ENCODE measurements at places on chromosomes 12 and 14.

- no peak for DNase-seq
- no peak overlapping the region for H3K4me3 ChIP-seq
- no peak overlapping the region for H3K27ac ChIP-seq
- H3K4me1 ChIP-seq, result no peaks in the 10 kb centered on the region
Measured at GRCh38 chr14:94653321-94653720, 41.1 kb downstream of the SERPINA3 start.

DNA sequence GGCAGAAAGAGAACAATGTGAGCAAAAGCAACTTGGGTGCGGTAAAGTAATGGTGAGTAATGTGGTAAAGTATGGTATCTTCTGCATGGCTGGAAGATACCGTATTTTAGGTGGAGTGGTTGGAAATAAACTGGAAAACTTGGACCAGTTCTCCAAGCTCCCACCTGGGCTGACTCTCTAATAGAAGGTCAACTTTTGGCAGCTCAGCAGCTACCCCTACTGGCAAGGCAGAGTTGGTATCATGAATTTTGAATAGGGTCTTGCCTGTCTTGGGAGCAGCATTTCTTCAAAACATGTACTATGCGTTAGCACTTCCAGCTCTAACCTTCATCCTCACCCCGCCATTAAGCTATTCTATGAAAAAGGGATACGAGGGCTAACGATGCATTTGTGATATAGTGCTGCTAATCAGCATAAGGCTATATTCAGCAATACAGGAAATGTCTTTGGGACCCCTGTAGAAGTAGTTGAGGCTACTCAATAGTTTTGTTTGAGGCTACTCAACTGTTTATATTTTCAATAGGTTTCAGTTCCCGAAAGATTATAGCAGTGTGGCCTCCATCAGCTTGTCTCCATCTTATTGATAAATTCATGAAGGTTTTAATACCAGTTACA lies 276.3 kb upstream of the FAR2 start:
- DNase-seq, result peak; percentile 76
- peaks cover 11% of the 10 kb centered on the region for H3K27me3 ChIP-seq
- no peaks in the 10 kb centered on the region for H3K36me3 ChIP-seq
- H3K4me3 ChIP-seq, result no peak overlapping the region
- H3K27ac ChIP-seq, result no peak overlapping the region

GRCh38 chr14:99136401-99136800 lies 135.6 kb downstream of the BCL11B start:
- no peak overlapping the region for H3K4me3 ChIP-seq
- DNase-seq, result no peak
- no peaks in the 10 kb centered on the region for H3K27me3 ChIP-seq

DNA sequence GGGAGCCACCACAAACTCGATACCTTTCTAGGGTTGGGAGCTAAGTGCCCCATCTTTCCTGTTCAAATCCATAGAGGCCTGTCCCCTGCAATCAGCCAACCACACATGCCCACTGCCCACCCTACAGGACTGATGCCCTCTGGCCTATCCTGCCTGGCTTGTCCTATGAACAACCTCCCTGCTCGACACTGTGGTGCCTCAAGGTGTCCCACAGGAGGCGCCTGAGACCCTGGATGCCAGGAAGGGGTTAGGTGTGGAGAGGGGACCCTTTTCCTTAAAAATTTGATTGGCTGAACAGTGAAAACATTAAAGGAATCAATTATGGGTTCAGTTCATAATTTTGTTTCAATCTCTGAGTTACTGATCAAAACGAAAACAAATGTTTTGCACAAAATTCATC lies 97.3 kb upstream of the FZD10 start:
- H3K27me3 ChIP-seq, result peaks cover 25% of the 10 kb centered on the region
- DNase-seq, result peak; percentile 18
- no peak overlapping the region for H3K4me3 ChIP-seq
- H3K27ac ChIP-seq, result no peak overlapping the region
- no peaks in the 10 kb centered on the region for H3K4me1 ChIP-seq

DNA sequence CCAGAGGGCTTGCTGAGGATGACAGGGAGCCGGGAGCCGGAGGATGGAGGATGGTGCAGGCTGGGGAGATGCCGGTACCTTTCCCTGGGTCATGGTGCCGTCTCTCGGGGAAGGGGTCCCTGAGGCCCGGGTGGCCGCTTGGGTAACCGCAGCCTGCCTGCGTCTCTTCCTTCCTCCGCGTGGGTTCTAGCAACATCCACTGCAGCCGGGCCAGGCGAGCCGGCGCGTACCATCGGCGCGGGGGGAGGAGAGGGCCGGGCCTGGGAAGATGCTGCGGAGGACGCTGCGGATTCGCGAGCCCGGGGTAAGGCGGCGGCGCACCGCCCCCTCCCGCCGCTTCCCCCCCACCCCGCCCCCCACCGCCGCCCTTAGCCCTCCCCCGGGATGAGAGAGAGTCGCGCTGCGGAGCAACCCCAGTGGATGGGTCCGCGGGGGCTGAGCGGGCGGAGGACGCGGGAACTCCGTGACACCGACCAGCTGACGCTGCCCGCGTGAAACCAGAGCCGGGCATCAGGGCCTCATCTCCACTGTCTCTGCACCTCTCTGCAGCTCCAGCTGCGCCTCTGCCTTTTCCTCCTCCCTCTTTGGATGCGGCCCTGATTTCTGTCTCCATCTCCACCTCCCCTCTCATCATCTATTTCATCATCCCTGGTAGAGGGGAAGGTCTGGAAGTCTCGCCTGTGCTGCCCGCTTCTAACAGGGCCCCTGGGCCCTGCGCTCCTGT lies at the start of gene FAIM2:
Gene FAIM2 (minus strand): TSS at position 201 of the 724 bp plus-strand sequence. CDS start 108 bp downstream, at position 93.
- peaks cover 37% of the 10 kb centered on the region for H3K27me3 ChIP-seq
- H3K27ac ChIP-seq, result no peak within 1 kb of the TSS
- H3K4me1 ChIP-seq, result peaks cover 8% of the 10 kb centered on the region
- no peaks in the 10 kb centered on the region for H3K36me3 ChIP-seq
- peak within 1 kb of the TSS; percentile 66 for H3K4me3 ChIP-seq
- DNase-seq, result peak; percentile 54

GRCh38 chr12:88172844-88173407 lies 30.8 kb downstream of the TMTC3 start:
- no peak for DNase-seq
- H3K4me1 ChIP-seq, result peaks cover 2% of the 10 kb centered on the region
- peaks cover 29% of the 10 kb centered on the region for H3K36me3 ChIP-seq
- no peaks in the 10 kb centered on the region for H3K27me3 ChIP-seq
- no peak overlapping the region for H3K27ac ChIP-seq

GRCh38 chr12:20272801-20273200 lies 95.5 kb upstream of the PDE3A start:
- peaks cover 24% of the 10 kb centered on the region for H3K4me1 ChIP-seq
- no peaks in the 10 kb centered on the region for H3K36me3 ChIP-seq
- no peaks in the 10 kb centered on the region for H3K27me3 ChIP-seq
- no peak overlapping the region for H3K27ac ChIP-seq
- H3K4me3 ChIP-seq, result no peak overlapping the region
- no peak for DNase-seq

GRCh38 chr12:52207895-52208294 lies 16.1 kb upstream of the KRT80 start:
- no peak for DNase-seq
- no peaks in the 10 kb centered on the region for H3K27me3 ChIP-seq
- H3K4me3 ChIP-seq, result no peak overlapping the region
- H3K36me3 ChIP-seq, result no peaks in the 10 kb centered on the region
- H3K4me1 ChIP-seq, result peaks cover 14% of the 10 kb centered on the region

GRCh38 chr12:132444957-132445883 lies 44.7 kb upstream of the FBRSL1 start:
- H3K27me3 ChIP-seq, result peaks cover 88% of the 10 kb centered on the region
- no peak for DNase-seq
- no peaks in the 10 kb centered on the region for H3K36me3 ChIP-seq
- peak overlapping the region; percentile 94 for H3K27ac ChIP-seq

GRCh38 chr12:25434515-25434914 lies 118.6 kb downstream of the LMNTD1 start:
- H3K4me1 ChIP-seq, result peaks cover 15% of the 10 kb centered on the region
- H3K36me3 ChIP-seq, result no peaks in the 10 kb centered on the region

DNA sequence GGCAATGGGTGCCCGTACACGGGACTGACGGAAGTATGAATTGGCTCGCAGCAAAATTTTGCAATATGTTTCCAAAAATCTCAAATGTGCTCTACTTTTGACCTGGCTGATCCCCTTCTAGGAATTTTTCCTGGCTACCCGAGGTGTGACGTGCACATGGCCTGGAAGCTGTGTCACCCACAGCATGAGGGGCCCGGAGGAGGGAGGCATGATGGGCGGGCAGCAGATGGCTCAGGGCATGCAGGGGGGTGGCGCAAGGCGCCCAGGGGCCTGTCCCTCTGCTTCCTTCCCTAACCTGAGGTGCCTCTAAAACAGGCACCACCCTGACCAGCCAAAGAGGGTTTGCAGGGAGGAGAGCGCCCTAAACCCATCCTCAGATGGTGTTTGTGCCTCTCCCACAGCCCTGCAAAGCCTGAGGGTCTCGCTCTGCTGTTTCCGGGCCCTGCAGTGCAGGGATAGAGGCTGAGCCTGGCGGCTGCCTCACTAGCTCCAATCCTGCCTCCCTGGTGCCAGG lies 6.7 kb downstream of the GPR132 start:
- peaks cover 15% of the 10 kb centered on the region for H3K4me1 ChIP-seq
- H3K27me3 ChIP-seq, result peaks cover 34% of the 10 kb centered on the region
- no peak overlapping the region for H3K4me3 ChIP-seq
- DNase-seq, result no peak
- no peaks in the 10 kb centered on the region for H3K36me3 ChIP-seq

- peaks cover 18% of the 10 kb centered on the region for H3K4me1 ChIP-seq
- H3K36me3 ChIP-seq, result no peaks in the 10 kb centered on the region
- no peaks in the 10 kb centered on the region for H3K27me3 ChIP-seq
- H3K4me3 ChIP-seq, result no peak overlapping the region
- no peak overlapping the region for H3K27ac ChIP-seq
Measured at GRCh38 chr14:53929871-53930715, 26.5 kb downstream of the BMP4 start.

Measured in WTC11 (cell line).